ENCODE measurements at places on chromosomes 2 and 18.

- DNase-seq, result no peak
Observed at GRCh38 chr2:29130295-29130694, 15.1 kb downstream of the CLIP4 start.

DNA sequence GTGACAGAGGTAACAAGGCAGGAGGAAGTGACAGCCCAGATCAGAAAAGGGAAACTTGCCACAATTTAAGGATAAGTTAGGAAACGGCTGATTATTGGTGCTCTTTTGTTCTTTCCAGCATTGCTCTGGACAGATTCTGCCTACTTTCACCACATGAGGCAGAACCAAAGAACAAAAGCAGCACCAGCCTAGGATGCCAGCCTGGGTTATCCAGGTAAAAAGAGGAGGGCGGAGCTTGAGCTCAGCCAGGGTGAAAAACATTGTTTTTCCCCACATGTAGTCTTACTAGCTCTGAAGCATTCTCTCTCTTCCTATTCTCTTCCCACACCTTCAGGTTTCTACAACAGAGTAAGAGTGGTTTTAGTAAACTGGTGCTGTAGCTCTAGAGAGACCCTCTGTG is 300.5 kb downstream of the TMX3 start:
- no peak for DNase-seq

DNA sequence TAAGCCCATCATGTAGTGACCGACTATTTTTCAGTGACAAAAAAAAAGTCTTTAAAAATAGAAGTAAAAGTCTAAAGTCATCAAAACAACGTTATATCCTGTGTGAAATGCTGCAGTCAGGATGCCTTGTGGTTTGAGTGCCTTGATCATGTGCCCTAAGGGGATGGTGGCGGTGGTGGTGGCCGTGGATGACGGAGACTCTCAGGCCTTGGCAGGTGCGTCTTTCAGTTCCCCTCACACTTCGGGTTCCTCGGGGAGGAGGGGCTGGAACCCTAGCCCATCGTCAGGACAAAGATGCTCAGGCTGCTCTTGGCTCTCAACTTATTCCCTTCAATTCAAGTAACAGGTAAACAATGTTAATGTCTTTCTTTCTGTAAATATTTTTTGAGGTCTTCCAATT is at the start of gene CD28:
CD28 (plus strand) TSS at position 237 of the 400 bp plus-strand sequence; CDS start at position 295, 58 bp downstream.
- DNase-seq, result no peak

GRCh38 chr2:236576087-236576486 is 6.5 kb downstream of the ACKR3 start:
- no peak for DNase-seq

- DNase-seq, result no peak
Observed at GRCh38 chr2:3460156-3460555, 59.2 kb downstream of the ADI1 start.

DNA sequence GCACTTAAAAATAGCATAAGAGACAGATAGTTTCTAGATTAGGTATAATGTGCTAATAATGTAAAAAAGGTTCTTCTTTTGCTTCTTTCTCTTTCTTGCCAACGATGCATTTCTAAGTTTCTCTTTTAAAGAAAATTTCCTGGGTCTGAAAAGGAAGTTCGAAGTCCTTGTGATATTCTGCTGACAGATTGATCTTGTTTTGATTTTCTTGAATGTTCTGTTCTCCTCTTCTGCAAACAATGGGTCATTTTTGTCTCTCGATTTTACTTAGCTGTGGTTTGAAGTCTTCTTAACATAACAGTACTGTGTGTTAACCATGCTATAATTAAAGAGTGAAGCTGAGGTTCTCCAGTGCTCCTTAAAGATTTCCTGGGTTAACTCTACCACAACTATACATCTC is 61.1 kb upstream of the ACYP2 start:
- no peak for DNase-seq

GRCh38 chr18:42187611-42188380 is 232.8 kb downstream of the PIK3C3 start:
- DNase-seq, result no peak

GRCh38 chr2:226994775-226995174 is 158.9 kb downstream of the RHBDD1 start:
- no peak for DNase-seq

- no peak for DNase-seq
Observed at GRCh38 chr2:24721470-24721869, 71.7 kb downstream of the PTRHD1 start.

DNA sequence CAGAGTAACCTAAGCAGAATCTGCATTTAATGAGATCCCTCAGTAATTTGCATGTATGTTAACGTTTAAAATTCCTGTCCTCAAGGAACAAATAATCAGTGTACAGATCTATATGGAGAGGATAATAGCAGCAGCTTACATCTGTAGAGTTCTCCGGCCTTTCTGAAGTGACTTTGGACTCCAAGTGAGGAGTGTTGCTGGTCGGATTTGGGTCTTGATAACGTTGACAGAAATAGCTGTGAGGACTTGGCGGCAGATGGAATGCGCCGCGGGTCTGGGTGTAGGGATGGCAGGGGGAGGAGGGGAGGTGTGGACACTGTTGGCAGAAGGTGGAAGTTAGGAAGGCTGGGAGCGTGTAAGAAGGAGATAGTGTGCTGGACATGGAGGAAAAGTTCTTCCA is 170.9 kb upstream of the GATA6 start:
- DNase-seq, result no peak

- no peak for DNase-seq
Observed at GRCh38 chr2:104332731-104333130, 521.2 kb upstream of the POU3F3 start.

GRCh38 chr2:55010915-55011314 is 39.3 kb downstream of the RTN4 start:
- no peak for DNase-seq

- no peak for DNase-seq
Observed at GRCh38 chr2:196963043-196963442, 36.5 kb upstream of the PGAP1 start.

DNA sequence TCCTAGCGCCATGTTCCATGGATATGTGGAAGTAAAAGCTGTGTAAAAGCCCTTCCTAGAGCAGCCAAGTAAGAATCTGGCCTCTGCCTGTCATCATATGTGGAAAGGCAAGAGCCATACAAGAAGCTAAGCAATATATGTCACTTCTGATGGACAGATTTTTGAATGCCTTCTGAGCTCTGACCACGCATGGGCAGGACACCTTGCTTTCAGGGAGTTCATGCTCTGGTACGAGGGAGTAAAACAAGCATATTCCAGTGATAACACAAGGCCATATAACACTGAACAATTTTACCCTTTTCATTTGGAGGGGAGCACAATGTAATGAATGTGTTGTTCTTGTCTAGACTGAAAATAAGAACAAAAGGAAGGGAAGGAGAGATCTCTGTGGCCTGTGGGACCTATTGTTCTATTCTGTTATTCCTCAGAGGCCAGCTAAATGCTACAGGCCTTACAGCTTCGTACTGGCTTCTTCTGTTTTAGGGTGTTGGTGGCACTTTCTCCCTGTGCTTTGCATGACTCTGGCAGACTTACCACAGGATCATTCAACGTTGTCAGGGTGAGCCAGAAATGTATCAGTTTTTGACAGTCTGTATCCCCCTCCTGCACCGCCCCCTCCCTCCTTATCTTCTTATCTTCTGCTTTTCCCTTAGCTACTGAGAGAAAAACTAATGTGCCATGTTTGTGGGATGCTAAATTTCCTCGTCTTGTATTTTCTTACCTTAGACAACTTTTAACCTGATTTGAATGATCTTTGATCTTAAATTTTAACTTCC is 99.5 kb downstream of the MAP4K4 start:
- no peak for DNase-seq

DNA sequence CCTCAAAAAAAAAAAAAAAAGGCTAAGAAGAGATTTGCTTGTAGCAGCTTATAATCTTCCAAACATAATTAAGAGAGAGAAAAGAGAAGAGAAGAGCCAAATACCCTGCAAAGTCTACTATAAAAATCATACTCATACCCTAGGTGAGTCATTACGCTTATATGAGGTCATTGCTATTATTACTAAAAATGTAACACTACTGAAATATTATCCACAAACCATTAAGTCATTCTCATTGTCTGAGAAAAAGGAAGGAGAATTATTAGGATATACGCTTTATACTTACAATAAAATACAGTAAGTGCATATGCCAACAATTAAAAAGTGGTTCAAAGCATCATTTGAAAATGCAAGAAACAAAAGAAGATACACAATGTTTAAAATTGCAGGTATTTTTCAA is 66.5 kb downstream of the COLEC12 start:
- DNase-seq, result no peak

DNA sequence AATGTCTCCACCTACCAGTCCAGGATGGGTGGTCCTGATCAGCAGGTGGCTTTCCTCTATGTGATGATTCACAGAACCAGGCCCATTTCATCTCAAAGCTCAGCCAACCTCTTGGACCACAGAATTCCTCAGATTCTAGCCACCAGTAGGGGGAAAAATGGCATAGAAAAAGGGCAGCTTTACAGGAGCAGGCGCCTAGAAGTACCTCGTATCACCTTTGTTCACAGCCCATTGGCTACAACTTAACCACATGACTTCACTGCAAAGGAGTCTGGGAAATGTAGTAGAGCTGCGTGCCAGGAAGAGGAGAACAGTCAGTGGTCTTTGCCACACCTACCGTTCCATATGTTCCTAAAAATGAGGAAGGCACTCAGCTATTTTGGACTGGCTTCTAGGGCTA is 62.8 kb upstream of the DTNA start:
- no peak for DNase-seq

DNA sequence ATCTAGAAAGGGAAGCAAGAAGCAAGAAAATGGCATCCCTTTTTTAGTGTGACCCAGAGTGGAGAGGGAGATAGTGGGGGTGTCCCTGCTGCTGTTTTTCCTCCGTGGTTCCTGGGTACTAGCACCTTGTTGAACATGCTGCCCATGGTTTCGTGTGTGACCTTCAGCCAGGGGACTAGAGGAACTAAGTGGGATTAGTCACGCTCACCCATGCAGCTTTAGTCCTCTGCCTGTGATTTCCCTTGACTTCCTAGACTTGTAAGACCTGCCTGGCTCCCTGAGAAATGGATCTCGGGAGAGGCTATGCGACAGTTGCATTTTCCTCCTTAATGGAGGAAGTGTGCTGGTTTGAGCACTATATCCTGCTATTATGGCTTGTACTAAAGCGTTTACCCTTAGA is 471.4 kb downstream of the DCDC2C start:
- no peak for DNase-seq

GRCh38 chr2:238710032-238710735 is 137.7 kb upstream of the TWIST2 start:
- no peak for DNase-seq

DNA sequence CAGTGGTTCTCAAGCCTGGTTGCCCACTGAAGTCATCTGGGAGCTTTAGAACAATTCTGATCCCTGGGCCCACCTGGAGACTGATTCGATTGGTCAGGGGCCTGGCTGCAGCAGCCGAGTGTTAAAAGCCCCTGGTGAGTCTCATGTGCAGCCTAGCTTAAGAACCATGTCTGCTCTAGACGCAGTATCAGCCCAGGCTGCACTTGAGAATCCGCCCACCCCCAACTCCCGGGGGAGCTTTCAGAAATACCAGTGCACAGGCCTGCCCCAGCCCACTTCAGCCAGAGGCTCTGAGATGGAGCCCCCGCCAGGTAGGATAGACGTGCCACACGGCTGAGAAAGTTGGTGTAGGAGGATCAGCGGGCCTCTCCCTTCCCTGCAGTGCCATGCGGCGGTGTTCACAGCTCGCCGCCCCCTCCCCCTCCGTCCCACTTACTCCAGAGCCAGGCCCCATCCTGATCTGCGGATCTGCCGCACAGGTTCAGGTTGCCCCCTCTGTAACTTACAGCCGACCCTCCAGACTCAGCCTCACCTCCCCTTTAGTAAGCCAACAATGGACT is 209.0 kb upstream of the RAB12 start:
- no peak for DNase-seq
